GM12891 (cell line): ENCODE measurements at places on chromosomes 4 and X.
A peak's percentile ranks its signal among the peaks of the same experiment; 100 is the strongest.

DNA sequence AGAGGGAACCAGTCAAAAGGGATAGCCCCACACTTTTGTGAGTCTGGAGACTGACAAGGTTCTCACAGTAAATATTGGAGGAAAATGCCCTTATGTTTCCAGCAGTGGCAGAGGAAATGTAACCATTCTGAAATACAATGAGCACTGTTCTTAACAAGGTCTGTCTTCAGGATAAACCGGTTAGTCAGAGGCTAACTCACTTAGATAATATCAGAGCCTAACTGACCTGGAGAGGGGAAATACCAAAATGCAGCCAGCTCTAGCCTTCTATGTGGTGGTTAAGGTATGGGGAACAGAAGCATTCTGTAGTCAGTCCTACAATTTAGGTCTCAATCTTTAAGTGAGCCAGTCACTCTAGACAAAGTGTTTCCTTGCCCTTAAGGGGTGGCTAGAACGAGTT, 70.8 kb downstream of the TBCK start:
- no peak for DNase-seq

DNA sequence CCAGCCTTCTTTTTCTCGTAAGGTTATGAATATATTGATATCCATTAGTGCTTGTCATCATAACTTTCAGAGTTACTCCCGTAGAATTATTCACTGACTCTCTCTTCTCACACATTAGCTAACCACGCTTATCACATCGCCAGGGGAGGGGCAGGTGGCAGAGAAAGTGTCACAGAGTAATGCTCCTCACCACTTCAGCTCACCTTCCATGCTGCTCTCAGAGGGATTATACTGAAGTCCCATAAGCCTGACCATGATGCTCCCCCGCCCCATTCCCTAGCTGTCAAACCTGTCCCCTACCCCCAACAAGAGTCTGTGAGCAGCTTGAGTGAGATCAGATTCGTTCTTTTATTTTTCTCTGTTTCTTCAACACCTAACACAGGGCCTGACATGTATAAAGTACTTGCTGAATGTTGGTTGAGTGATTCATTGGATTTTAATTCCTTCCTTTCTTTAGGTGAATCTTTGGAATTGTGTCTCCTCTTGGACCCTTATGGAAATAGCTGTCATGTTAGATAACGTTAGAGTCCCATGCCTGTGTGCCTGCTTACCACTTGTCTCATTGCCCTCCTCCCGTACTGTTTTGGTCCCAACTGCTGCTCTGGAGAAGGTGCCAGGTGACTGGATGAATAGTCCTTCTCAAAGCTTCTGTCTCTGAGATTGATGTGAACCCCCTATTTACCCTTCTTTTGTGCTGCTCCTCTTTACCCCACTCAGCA, 55.1 kb downstream of the RS1 start:
- DNase-seq, result no peak

GRCh38 chr4:36523182-36523581, 241.8 kb downstream of the DTHD1 start:
- no peak for DNase-seq

DNA sequence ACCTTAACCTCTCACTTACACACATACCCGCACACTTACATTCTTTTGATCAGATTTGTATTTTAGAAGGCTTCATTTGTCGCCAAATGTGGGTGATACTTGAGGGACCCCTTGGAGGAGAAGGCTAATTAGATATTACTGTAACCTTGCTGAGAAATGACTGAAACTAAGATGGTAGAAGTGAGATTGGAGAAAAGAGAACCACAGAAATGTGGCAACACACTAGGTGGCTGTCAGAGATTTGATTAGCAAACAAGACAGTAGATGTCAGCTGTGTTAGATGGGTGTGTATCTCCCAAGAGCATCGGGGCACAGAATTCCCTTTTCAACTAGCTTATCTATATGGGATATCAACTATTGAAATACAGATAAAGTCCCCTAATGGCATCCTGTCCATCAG, 149.3 kb upstream of the FABP2 start:
- no peak for DNase-seq

GRCh38 chr4:69689599-69689998, 36.6 kb upstream of the UGT2A1 start:
- no peak for DNase-seq

- DNase-seq, result no peak
These were observed 104.4 kb upstream of the MAP9 start for GRCh38 chr4:155481150-155481549.

GRCh38 chr4:4405358-4405962, 18.6 kb downstream of the NSG1 start:
- no peak for DNase-seq

- no peak for DNase-seq
These were observed 52.1 kb upstream of the PCDH10 start for GRCh38 chr4:133096972-133097371.

DNA sequence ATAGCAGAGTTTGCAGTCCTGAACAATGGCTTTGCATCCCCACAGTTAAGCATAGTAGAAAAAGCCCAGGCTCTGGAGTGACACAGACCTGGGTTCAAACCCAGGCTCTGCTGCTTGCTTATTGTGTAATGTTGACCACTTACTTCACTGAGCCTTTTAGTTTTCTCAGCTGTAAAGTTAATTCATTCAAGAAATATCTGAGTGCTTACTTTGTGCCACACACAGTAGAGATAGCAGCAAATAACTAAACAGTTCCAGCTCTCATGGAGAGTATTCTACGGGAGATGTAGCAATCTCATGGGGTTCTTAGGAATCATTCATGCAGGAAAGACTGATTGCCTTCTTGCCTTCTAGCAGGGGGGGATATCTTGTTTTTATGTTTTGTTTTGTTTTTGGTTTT, 63.2 kb downstream of the SLC9A6 start:
- no peak for DNase-seq

- DNase-seq, result no peak
These were observed 56.4 kb downstream of the USP38 start for GRCh38 chr4:143240939-143241679.

GRCh38 chr4:83558680-83559079, 22.8 kb downstream of the GPAT3 start:
- DNase-seq, result no peak

- DNase-seq, result no peak
These were observed 6.8 kb upstream of the TCEANC start for GRCh38 chrX:13646154-13646549.

DNA sequence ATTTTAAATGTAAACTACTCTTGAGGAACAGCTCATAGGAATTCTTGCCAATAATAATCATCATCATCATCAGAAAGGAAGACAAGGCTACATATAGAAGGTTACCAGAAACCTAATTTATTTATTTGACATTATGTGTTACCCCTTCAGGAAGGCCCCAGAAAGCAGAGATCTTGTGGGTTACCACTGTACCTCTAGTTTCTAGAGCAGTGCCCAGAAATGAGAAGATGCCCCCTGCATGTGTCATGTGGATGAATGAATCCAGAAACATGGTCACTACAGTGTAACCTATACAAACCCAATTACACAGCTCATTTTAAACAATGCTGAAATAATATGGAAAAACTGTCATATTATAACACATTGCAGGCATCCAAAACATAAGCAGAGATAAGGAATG, 70.4 kb downstream of the ARAP2 start:
- no peak for DNase-seq

DNA sequence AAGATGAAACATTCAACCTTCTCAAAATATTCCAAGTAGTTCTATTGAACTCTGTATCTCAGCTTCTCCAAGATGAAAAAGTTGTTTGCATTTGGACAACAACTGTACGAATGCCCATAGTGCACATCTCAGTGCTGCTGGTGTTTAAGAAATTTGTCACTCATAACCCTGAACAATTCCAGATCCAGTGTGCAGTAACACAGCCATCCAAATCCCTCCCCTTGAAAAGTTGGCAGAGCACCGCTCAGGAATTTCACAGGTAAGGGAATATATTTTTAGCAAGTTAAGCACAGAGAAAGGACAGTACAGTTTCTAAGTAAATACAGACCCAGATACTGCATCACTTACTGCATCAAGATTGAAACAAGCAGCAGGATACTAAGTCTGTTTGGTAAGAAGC, 104.7 kb downstream of the CNOT6L start:
- no peak for DNase-seq

DNA sequence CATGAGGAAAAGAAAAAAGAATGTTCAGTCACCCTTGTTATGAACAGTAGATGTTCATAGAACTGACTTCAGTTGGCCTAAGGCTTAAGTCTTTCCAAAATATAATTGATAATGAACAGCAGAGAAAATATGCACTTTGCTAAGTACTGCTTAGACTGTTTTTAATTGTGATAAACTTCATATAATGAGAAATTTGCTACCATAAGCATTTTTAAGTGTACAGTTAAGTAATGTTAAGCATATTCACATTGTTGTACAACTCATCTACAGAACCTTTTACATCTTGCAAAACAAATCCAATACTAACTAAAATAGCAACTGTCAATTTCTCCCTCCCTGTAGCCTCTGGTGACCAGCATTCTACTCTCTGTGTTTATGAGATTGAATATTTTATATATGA, 792.2 kb upstream of the LCORL start:
- DNase-seq, result no peak

DNA sequence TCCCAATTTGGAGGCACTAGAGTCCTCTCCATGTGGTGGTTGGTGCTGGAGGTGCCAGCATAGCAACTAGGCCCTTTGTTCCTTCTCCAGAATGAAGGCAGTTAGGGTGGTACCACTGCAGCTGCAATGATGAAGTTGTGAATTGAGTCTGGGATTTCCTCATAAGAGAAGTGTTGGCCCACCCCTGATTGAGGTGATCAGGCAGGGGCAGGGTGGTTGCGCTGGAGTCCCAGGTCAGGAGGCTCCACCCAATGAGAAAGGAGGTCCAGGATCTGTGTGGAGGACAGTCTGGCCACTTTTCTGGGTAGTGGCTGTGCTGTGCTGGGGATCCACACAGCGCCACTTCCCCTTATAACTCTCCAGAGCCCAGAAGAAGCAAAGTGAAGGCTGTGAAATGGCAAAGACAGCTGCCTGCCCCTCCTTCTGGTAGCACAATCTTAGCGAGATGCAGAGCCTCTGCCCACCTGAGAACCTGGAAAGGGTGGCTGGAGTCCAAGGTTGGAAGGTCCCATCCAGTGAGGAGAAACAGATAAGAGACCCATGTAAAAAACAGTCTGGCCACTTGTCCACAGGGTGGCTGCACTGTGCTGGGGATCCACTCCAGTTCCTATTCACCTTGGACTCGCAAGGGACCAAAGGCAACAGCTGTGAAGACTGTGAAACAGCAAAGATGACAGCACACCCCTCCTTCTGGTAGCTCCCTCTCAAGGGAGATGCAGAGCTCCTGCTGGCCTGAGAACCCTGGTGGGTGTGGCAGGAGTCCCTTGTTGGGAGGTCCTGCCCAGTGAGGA, 124.6 kb downstream of the RRAGB start:
- no peak for DNase-seq

DNA sequence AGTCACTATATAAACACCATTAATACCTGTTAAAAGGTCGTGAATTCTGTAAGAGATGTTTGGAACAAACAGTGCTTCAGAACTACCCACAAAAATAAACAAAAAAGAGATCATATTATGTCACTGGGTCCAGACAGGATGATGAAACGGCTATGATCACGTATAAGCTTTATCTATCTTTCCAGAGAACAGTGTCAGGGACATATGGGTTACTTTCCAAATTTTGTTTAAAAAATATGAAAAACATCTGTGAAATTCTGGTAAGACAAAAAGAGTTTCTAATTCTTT, 90.0 kb downstream of the SORBS2 start:
- DNase-seq, result no peak

DNA sequence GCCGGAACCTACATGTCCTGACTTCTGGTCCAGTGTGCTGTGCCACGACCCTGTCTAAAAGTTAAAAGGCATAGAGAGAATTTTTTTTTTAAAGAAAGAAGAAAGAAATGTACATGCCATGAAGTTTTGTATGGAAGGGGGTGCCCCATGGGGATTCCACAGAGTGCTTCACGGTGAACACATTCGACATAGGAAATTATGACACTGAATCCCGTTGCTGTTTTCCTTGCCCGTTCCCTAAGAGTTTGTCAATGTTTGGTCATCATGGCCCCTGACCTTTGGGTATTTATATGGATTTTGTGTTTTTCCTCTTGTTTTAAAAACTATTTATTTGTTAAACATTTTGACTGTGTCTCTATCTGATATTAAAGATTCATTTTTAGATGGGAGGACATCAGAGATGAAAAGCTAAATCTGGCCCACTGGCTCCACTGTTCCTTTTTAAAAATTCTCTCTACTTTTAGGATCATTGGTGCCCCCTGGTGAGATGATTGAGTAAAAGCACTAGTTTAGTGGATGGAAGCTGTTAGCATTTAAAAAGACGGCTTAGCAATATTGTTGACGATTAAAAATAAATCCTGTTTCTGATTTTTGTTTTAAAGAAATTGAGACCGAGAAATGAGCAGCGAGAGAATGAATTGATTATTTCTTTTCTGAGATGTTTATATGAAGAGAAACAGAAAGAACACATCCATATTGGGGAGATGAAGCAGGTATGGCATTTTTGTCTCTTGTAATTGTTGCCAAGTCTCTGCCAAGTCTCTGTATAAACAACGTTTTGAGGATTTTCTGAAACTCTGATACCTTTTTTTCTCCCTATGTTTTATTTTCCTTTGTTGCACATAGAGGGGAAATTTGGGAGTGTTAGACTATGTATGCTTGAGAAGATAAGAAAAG, 75.0 kb downstream of the PTTG2 start:
- peak; percentile 29 for DNase-seq

GRCh38 chr4:31081366-31081765, 361.2 kb downstream of the PCDH7 start:
- no peak for DNase-seq

- no peak for DNase-seq
These were observed 27.5 kb downstream of the PCYT1B start for GRCh38 chrX:24619647-24620046.

DNA sequence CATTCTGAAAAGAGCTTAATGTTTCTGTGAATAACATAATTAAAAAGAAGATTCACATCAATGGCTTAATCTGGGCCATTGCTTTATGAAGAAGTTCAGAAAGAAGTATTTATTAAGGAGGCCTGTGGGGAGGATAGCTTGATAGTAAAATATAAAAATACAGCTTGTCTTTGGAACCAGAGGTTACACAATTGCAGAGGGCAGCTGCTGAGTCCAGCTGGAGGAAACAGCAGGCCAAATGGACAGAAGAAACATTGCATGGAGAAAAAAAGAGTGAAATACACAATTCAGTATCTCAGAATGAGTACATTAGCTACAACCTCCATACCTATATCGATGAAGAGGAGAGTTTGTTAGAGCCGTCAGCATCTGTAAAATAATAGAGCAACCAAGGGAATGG, 148.0 kb upstream of the NPY2R start:
- DNase-seq, result no peak
